IMR-90 (cell line): ENCODE measurements at places on chromosomes 13 and 19.
A peak's percentile ranks its signal among the peaks of the same experiment; 100 is the strongest.

DNA sequence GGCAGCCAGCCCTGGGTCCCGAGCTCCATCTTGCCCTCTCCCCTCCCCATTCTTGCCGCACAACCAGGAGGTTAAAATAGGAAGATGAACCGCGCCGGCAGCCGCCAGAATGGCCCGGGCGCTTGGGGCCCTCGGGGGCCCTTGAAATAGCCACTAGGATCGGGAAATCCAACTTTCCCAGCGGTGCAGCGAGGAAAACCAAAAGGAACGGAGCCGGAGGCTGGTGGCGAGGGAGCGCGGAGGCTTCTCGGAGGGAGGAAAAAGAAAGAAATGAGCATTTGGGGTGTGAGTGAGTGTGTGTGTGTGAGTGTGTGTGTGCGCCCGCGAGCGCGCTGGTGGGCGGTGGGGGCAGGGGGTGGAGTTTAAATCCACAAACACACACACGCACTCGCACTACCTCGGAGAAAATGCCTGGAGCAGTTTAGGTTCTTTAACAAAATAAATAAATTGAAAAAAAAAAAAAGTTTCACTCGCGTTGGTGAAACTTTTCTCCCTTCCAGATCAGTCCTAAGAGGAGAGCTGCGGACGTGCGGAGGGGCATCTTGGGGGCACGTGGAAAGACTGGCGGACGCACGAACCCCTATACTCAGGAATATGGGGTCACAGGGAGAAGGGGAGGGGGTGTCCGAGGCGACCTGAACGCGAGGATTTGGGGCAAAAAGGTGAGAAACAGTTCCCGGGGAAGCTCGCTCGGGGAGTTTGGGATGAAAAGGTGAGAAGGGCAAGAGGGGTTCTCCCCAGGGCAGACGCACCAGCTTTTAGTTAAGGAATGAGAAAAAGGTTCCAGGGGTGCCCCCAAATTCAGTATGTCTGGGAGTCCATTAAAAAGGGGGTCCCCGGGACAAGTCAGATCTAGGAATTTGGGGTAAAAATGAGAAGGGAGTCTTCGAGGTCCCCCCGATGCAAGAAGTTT is 1.3 kb downstream of the RFX2 start:
- peak; percentile 66 for DNase-seq

- DNase-seq: no peak
Observed at GRCh38 chr19:49814010-49814409, 918 bp upstream of the FUZ start.

- DNase-seq: no peak
Observed at GRCh38 chr19:29681422-29682235, 16.4 kb downstream of the PLEKHF1 start.

DNA sequence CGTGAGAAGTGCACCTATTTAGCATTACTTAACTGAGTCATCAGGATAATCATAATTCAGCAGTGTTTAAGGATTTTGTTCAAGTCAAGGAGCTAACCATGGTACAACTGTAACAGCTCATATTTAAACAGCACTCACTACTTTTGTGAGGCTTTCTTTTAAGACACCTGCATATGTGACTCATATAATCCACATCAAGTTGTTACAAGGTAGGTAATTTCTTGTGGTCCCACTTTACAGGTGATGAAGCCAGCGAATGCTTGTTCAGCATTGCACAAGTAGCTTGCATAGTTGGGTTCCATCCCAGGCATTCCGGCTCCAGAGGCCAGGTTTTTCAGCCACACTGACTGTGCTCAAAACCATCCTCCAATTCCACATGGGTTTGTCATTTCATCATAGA is 569.2 kb downstream of the MYO16 start:
- DNase-seq: peak; percentile 31

DNA sequence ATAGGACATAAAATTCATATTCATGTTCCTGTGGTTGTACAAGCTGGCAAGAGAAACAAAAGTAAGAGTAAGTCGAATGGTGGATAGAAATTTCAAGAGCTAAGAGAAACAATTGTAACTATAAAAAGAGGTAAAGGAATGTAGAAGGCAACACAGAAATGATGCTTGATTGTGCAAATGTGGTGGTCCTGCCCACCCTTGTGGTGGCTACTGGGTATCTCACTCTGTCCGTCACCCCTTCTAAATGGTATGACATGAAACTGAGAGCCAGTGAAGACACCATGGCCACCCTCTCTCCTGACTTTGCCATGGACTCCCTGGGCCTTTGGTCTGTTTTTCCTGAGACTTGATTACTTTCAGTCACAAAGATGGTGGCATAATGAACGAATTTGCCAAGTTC is 925.9 kb upstream of the SLITRK6 start:
- no peak for DNase-seq

GRCh38 chr19:4991996-4992698 is 23.2 kb downstream of the KDM4B start:
- no peak for DNase-seq

DNA sequence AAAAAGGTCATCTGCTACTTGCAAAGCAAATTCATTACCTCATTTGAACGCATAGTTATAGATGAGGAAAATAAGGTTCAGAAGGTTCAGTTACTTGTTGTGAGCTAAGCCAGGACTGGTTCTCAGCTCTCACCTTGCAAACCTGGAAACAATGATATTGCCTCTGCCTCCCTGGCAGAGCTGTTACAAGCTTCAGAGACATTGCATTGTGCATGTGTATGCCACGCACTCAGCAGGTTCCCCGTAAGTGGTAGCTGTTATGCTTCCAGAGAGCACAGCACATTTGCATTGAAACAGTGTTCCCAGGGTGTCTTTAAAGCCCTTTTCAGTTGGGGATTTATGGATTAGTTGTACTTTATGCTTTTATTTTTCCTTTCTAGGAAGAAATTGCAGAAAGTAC is 80.6 kb downstream of the DGKH start:
- DNase-seq: no peak

DNA sequence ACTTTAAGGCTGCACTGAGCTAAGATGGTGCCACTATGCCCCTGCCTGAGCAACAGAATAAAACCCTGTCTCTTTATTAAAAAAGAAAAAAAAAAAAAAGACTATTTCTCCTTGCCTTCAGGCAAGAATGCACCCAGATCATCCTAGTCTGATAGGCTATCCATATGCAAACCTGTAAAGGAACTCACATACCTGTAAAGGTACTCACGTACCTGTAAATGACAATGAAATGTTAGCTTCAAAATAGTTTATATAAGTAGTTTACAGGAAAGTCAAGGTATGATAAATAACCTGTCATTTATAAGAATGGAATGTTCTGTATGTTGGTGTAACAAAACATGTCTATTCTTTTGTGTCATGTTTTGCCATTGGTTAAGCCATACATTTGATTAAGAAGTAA is 86.3 kb downstream of the PIBF1 start:
- DNase-seq: no peak

DNA sequence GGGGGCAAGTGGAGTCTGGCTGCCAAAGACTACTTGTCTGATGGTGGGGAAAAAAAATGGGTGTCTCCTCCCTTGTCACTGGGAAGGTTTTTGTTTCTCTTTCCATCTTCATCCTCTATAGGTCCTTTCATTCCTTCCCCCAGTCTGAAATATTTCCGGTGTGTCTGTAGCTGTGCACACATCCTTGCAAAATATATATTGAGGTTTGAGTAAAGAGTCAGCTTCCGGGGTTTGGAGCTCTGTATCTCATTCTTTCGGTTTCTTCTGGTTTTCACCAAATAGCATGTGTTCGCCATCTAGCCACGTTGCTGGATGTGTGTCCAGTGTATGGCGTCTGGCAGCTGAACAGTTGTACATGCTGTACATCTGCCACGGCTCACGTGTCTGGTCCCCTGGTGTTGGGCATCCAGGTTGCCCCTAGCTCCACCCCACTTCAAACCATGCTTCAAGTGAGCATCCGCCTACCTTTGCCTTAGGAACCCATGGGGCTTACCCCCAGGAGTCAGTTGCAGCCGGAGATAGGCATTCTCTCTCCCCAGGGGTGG is 142.2 kb downstream of the SIPA1L3 start:
- DNase-seq: no peak

GRCh38 chr13:106537521-106537920 is 2.1 kb upstream of the EFNB2 start:
- no peak for DNase-seq

DNA sequence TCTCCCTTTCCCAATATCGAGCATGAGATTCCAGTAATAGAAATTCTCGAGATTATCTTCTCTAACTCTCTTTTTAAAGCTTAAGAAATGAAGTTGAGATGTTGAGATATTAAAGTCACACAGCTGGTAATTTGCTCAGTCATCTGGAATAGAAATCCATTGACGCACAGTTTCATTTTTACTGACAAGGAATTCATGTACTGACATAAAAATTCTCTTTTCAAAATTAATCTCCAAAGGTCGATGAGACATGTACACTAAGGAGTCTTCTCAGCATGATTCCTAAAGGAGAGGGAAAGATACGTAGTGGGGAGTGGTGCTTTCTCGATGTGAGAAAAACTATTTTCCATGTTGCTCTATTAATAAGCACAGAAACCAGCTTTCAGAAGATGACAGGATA is 1639.5 kb upstream of the MIR17HG start:
- no peak for DNase-seq

DNA sequence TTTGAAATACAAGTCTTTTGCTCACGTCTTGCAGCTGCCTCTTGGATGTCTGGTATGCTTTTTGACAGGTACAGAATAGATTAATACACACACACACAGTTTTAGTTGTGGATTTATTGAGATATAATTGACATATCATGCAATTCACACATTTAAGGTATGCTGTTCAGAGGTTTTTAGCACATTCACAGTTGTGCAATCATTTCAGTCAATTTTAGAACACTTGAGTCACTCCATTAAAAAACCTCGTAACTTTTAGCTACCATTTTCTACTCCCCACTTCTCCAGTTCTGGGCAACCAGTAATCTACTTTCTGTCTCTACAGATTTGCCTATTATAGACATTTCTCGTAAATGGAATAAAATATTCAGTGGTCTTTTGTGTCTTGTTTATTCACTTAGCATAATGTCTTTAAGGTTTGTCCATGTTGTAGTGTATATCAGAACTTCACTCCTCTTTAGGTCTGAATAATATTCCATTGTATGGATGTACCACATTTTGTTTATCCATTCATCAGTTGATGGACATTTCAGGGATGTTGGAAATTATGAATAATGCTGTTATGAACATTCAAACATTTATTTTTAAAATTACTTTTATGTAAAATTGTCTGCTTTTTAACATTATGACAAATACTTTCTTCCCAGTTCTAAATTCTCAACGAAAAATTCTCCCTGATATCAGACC is 2.5 kb upstream of the ZMYM2 start:
- DNase-seq: no peak

GRCh38 chr13:85588359-85588758 is 210.9 kb downstream of the SLITRK6 start:
- DNase-seq: no peak

DNA sequence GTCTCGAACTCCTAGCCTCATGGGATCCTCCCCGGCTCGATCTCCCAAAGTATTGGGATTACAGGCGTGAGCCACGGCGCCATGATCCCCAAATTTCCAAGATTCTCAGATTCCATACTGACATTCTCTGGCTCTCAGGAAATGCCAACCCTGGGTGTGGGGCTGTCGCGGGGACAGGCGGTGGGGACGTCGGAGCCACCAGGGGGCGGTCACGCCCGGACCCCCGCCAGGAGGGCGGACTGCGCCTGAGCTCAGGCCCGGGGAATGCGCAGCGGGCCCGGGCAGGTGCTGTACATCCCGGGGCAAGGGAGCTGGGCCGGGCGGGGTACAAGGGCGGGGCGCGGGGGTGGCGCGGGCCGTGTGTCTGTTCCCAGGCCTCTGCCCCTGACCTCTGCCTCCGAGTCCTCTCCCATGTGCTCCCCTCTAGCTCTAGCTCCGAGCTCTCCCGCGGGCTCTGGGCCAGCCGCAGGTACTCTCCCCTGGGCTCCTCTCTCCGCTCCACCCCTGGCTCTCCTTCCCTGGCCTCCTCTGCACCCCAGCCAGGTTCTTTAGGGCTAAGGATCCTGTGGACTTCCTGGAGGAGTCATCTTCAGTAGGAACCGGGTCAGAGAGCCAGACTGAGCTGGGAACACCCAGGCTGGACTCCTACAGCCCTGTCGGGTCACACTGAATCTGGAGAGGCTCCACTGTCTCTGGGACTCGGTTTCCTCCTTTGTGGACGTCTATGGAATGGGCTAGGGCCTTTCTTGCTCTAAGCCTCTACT is 2.4 kb downstream of the PPP1R13L start:
- DNase-seq: no peak
